IMR-90 (cell line): ENCODE measurements at places on chromosomes 6 and 20.

- DNase-seq, result peak; percentile 61
Measured at GRCh38 chr6:22765015-22765414, 195.6 kb downstream of the HDGFL1 start.

DNA sequence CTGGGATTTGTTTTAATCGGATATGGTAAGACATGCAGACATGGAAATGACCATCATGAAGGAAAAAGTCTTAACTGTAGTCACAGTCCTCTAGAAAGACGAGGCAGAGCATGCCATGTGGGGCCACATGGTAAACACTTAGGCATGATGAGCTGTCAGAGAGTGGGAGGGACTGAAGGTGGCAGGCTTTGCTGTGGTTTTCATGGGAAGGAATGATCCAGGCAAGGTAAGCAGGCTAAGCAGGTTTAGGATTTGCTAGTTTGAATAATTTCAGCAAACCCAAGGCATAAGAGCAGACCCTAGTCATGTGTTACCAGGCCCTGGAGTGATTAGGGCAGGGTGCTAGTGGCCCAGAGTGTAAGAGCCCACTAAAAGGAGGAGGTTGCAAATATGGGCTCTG lies 47.2 kb upstream of the STMND1 start:
- DNase-seq, result no peak

DNA sequence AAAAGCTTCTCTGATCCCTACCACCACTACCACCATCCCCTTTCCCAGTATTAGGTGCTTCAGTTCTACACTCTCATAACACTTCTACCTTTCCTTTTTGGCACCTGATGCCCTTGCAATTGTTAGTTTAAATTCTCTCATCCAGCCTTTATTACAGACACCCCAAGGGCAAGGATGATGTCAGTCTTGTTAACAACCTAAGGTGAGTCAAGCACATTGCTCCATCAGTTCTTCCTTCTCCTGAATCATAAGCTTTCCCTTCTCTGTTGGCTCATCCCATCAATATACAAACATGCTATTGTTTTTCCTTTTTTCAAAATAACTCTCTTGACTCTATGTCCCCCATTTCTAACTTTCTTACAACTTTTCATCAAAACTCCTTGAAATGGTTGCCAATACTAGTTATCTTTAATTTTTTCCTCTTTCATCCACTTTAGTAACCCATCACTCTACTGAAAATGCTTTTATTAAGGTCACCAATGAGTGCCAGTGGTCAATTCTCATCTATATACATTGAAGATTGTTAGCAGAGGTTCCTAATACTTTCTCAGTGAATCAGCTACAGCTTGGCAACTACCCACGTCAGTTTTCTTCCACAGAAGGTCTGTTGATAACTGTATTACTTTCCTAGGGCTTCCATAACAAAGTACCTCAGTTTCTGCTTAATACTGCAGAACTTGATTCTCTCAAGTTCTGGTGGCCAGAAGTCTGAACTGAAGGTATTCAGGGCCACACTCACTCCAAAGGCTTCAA lies 97.1 kb upstream of the FLRT3 start:
- peak; percentile 76 for DNase-seq

DNA sequence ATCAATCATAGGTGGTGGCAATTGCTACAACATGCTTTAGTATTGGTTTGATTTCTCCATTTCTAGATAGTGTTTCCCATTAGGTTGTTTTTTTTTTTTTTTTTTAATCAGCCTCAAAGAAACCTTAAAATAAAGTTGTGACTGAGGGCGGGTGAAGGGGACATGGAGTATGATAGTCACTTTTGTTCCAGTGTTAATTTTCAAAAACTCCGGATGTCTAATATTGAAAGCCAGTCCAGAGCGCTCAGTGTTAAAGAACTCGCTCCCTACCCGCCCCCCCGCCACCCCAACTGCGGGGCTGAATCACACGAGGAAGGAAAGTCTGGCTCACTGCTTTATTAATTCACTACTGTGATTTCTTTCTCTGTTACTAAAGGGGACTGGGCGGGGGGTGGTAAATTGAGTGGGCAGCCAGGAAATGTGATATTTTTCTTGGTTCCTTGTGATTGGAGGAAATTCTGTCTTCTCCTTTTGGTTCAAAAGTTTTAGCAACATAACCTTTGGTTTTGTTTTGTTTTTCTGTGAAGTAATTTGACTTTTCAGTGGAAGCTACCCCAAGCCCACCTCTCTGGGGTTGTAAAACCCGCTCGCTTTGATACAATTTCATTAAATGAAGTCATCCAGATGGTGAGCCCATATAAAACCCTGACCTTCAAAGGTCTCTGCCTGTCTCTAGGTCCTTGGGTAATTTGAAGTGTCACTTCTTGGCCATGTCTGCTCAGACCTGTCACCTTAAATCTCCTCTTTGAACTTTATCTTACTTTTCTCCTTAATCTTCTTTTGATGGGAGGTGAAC lies 38.0 kb downstream of the TNFAIP3 start:
- no peak for DNase-seq

- peak; percentile 10 for DNase-seq
Measured at GRCh38 chr6:75802366-75802765, 53.3 kb downstream of the MYO6 start.

DNA sequence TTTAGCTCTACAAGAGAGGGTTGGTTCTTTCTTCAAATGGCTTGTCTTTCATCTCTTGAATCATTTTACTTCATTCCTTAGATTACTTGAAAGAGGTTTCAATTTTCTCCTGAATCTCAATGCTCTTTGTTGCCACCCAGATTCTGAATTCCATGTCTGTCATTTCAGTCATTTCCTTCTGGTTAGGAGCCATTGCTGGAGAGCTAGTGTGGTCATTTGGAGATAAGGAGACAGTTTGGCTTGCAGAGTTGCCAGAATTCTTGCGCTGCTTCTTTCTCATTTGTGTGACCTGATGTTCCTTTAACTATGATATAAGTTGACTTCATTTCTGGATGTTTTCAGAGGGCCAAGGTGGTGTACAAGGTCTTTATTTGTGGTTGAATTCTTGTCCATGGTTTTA lies 157.8 kb downstream of the SLC22A3 start:
- no peak for DNase-seq
